KBM-7 (cell line): ENCODE measurements at places on chromosomes 7 and 10.

DNA sequence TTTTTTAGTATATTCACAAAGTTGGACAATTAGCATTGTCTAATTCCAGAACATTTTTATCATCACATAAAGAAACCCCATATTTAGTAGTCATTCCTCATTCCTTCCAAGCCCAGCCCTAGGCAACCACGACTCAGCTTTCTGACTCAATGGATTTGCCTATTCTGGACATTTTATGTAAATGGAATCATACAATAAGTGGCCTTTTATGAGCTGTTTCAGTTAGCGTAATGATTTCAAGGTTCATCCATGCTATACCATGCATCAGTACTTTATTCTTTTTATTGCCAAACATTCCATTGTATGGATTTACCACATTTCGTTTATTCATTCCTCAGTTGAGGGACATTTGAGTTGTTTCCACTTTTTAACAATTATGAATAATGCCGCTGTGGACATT is 249.2 kb downstream of the DYNC1I1 start:
- DNase-seq = no peak

GRCh38 chr7:69691734-69692133 is 93.5 kb downstream of the AUTS2 start:
- DNase-seq = no peak

DNA sequence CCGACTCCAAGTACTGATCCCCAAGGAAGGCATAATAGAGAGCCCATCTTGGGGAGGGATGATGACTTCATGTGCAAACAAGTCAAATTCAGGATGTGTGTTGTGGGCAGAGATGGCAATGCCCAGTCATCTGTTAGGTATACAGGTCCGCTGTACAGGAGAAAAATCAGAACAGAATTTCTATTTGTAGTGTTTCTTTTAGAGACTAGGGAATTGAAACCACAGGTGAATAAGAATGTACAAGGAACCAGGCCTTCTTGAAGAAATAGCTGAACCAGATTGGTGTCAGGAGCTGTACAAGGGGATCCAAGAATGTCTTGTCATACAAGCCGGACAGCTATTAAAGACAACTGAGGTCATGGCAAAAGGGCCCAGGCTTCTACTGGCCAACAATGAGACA is 147.9 kb downstream of the PFKFB3 start:
- no peak for DNase-seq

DNA sequence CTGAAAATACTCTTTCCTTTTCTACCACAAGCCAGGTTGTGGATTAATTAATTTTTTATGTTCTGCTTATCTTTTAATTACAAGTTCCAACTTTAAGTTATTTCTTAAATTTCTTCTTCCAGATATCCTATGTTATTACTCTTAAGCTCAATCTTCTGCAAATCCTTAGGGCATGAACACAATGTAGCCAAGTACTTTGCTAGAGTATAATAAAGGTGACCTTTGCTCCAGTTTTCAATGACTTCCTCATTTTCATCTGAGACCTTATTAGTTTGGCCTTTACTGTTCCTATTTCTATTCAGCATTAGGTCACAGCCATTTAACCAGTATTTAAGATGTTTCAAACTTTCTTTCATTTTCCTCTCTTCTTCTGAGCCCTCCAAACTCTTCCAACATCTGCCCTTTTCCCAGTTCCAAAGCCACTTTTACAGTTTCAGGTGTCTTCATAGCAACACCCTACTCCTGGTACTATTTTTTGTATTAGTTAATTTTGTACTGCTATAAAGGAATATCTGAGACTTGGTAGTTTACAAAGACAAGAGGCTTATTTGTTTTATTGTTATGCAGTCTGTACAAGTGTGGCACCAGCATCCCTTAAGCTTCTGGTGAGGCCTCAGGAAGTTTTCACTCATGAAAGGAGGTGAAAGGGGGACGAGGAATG is 886.2 kb upstream of the GHITM start:
- no peak for DNase-seq

- DNase-seq = no peak
Observed at GRCh38 chr7:32158751-32159745, 88.8 kb upstream of the PDE1C start.

DNA sequence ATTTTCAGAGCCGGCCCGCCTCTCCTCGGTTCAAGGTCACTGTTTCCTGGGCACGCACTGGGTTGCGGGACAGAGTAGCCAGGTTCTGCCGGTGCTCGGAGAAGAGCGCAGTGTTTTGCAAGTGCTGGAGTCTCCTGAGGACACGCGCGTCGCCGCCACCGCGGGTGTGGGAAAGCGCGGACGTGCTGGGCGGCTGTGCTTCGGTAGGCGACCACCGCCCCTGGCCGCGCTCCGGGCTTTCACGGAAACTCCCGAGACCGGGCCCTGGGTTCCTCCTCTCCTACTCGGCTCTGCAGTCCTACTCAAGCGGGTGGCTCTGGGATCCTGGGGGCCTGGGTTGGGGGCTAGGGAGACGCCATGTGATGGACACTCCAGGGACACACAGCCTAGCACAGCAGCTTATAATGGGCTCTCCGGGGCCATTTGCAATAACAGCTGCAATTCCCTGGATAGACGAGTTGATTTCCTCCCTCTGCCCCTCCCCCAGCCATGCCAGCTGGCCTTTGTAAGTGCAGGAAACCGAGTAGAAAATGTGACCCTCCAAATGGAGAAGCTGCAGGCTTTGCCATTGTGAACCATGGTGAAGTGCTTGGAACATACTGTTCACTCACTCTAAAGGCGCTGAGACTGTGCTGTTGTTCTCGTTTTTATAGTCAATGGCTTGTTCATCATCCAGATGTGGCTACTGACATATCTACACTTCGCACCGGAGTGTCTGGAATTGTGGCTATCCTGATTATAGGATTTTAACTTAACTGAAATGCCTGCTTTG is 2.1 kb downstream of the FRAT1 start:
- DNase-seq = peak; percentile 81

DNA sequence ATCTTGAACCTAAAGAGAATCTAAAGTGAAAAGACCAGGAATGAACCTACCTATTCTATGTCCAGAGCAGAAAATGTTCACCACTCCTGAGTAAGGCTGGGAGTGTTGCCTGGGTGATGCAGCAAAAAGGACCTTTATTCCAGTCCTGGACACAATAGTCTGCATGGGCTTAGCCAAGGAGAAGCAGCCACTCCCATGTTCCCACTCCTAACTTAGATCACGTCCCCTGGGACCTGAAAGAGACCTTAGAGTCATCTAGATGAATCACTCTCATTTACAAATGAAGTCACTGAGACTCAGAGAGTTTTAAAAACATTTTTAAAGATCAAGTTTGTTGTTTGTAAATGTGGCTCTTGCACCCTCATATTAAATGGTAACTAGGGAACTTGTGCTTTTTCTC is 763.4 kb downstream of the KCNMA1 start:
- no peak for DNase-seq

DNA sequence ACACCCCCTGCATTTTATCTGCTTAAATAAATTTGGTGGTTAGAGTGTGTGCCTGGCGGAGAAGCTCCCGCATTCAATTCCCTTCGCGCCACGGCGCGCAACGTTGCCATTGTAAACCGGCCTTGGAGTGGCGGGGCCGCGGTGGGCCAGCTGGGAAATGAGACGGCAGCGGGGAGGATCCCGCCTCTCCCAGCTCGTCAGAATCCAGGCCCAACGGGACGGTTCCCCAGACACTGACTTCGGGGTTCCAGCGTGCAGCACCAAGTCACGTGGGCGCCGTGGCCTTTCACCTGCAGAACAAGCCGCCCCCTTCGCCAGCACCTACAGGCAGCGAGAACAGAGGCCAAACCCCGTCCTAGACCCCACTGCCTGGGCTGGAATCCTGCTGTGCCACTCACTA is 103.4 kb downstream of the GRID1 start:
- no peak for DNase-seq

GRCh38 chr7:138001529-138002095 is at the start of gene CREB3L2:
TSS of gene CREB3L2 (minus strand) at chr7:138002086. CDS start at chr7:138001705, 381 bp downstream.
- peak; percentile 72 for DNase-seq

DNA sequence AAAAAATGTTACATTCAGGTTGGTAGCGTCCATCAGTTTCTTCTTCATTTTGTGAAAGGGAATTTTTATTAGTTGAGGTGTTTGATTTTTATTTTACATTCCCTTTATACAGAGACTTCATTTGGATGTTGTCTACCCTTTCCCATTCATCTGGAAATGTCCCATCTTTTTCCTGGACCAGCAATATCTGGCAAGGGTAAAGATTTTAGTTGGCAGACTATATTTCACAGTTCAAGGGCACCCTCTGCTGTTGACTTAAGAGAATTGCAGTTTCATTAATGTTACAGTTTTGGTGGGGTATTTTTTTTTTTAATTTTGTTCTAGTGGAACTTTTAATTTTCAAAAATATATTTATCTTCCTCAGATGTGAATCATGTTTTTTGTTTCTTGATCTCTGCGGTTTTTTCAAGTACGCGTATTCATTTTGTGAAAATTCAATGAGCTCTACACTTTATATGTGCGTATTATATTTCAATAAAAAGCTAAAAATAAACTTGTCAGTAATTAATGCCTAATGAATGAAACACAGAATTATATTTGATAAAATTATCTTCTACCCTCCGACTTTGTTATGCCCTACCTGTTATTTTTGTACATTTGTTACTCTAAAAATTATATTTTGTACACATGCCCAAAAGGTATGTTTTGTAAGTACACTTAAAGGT is 97.9 kb upstream of the KLF14 start:
- peak; percentile 23 for DNase-seq
